Stimulated activated CD8-positive, alpha-beta memory T cell treated with anti-CD3 and anti-CD28 coated beads, Interleukin-7, amount 100 ng/mL, for 4 hours (primary cell): ENCODE measurements at places on chromosomes 7 and 10.
A peak's percentile ranks its signal among the peaks of the same experiment; 100 is the strongest.

DNA sequence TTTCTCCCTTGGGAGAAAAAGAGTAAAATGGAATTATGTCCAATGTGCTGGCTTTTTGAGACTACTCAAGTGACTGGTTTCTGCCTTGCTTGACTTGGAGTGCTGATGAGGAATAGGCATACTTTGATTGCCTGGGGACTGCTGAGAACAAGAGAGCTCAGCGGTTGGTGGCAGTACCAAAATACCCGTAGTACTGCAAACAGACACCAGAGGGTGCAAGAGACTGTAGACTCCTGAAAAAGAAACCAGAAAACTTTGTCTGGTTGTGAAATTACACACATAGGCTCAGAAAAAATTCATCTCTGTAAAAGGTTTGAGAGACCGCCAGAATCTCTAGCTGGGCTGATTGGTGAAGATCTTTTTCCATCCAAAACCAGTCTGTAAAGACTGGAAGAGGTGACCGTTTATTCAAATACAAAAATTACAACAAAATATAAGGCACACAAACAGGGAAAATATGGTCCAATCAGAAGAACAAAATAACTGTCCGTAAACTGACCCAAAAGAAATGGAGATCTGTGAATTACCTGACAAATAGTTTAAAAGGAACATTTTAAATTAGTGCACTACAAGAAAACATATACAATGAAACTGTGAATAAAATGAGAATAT, 18.5 kb downstream of the BICC1 start:
- DNase-seq: peak; percentile 8

DNA sequence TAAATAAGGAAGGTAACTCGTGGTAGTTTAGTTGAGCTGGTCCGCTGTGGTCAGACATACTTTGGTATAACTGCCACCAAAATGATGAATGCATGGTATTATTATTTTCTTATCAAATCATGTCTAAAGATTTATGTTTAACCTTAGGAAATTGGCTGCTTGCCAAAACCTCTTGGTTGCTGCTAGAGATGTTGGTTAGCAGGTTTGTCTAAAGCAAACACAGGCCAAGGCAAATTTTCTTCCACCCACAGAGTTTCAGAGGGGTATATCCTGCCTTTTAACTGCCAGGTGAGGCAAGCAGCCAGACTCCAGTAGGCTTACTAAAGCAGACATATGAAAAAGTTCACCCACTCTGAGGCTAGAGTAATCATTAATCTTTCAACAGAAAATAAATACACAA, 101.4 kb downstream of the SEMA3E start:
- no peak for DNase-seq

- DNase-seq: peak; percentile 24
Observed at GRCh38 chr7:150631084-150631826, 930 bp downstream of the GIMAP6 start.

GRCh38 chr10:97940534-97940933, 89.9 kb downstream of the CRTAC1 start:
- no peak for DNase-seq

- no peak for DNase-seq
Observed at GRCh38 chr10:35211390-35211789, 84.7 kb downstream of the CREM start.

DNA sequence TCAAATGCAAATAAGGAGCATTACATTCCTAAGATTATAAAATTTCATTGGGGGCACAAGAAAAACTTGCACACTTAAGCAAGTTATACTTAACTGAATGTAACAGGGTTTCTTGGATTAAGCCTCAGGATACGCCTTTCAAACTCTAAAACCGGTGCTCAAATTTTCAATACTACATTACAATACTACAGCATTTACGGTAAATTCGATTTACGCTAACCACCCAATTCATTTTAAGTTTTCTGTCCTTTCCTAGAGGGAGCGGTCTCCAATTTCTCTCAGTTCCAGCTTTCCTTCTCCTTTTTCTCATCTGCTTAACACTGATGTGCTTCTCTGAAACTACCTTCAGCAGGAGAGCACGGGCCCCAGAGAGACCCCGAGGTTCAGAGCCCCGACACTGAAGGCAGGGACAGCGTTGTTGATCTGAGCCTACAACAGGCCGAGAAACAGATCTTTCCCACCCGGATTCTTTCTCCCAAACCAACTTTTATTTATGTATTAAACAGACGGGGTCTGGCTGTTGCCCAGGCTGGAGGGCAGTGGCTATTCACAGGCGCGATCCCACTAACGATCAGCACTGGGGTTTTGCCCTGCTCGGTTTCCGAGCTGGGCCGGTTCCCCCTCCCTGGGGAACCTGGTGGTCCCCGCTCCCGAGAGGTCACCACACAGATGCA, 798 bp downstream of the ZNF425 start:
- no peak for DNase-seq

DNA sequence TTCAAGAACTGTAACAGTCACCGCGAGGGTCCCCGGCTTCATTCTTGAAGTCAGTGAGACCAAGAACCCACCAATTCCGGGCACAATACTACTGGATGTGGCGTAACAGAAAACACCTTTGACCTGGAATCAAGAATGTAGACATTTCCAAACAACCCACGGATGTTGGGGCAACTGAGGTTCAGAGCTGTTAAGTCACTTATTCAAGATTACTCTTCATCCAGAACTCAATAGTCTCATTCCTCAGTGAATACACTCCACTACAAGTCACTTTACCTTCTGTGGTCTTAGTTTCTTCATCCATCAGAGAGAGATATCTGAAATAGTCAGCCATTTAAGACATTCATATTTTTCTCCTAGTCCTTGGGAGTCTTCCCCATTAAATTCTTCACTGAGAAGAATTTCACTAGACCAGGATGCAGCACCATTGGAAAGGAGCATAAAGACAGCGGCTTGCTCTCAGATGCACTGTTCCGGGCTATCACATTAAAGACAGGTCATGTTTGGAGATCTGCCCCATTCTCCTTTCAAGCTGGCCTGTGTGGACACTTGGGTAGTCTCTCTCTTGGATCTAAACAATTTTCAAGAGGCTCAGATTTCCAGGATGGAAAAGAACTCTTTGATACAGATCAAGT, 32.3 kb upstream of the ARID5B start:
- DNase-seq: no peak

GRCh38 chr7:121940918-121941317, 68.0 kb downstream of the PTPRZ1 start:
- no peak for DNase-seq

GRCh38 chr10:119815671-119816070, 57.0 kb downstream of the MCMBP start:
- DNase-seq: no peak

DNA sequence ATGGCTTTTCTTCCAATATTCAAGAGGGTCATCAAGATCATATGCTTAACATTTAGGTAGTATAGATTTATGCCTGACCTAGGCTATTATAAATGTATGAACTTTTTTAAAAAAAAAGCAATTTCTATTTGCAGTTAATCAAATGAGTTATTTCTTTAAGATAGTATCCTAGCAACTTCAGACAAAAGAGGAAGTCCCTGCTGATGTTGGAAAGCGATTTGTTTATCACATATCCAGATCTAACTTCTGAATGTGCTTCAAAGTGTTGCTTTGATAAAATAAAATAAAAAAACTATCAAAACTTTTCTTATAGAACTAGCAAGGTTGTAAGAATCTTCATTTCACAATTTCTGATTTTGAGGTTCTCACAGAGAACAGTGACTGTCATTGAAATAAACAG, 401.9 kb upstream of the PHF14 start:
- no peak for DNase-seq

DNA sequence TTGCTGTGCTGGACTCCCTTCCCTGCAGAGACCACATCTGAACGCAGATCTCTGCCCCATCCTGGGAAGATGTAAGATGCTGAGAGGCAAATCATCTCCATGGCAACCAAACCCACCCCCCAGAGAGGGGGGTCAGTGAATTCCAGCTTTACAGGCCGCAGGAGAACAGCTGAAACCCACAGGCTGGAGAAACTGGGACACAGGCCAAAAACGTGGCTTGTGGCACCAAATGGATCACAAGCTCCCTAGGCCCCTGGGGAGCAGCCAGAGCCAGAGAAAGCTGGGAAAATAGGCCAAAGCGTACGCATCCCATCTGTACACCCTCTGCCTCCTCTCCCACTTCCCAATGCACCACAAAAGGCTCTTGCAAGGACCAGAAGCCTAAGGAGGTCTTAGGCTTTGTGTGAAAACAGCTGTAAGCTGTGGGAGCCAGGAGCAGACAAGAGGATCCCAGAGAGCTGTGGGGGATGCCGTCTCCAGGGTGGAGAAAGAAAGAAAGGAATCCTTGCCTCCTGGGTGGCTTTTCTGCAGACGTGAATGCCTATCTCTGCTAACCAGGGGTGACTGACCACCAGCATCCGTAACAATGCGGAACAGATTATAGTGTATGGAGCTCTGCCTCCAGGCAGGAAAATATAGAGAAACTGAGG, 59.5 kb downstream of the TMEM130 start:
- DNase-seq: no peak

- no peak for DNase-seq
Observed at GRCh38 chr7:6286486-6286885, 14.1 kb upstream of the CYTH3 start.

- no peak for DNase-seq
Observed at GRCh38 chr10:103630156-103630555, 136.7 kb downstream of the NEURL1 start.

DNA sequence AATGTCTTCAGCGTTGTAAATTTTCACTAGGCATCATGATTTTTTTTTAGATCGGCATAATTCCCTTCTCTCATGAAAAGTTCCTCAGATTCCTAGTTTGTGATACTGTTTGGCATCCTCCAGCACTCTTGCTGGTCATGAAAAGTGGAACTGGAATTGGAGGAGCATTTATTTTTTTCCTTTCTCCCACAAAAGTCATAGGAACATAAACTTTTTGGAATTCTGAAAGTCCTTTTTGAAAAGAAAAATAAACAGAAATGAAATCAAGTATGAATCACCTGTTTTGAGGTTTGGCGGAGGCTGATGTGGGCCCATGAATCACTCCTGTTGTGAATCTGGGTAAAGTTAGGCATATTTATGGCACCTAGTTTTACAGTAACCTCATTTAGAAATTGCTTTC, 17.7 kb downstream of the CACNB2 start:
- DNase-seq: no peak

- DNase-seq: no peak
Observed at GRCh38 chr10:8189458-8189857, 135.0 kb downstream of the GATA3 start.

DNA sequence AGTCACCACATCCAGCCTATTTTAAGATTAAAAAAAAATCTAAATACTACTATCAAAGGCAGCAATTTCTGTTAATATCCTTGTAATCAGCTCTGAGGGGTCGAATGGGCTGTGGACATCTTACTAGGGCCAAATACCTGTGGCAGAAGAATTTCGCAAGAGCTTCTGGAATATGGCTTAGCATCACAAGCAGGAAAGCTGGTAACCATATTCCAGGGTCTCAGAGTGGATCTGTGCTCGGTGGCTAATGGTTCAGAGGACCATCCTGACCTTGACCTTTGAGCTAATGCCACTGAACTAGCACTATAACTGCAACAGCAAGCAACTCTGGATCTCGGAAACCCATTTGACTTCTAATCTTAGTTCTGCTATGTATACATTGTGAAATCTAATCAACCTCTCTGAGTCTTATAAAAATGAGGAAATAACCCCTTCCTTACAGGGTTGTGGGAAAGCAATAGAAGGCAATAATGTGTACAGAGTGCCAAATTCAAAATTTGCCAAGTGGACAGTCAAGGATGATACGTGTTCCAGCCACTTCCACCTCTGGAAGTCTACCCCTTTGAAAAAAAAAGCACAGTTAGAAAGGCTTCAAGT, 65.5 kb downstream of the CYP26A1 start:
- DNase-seq: no peak

DNA sequence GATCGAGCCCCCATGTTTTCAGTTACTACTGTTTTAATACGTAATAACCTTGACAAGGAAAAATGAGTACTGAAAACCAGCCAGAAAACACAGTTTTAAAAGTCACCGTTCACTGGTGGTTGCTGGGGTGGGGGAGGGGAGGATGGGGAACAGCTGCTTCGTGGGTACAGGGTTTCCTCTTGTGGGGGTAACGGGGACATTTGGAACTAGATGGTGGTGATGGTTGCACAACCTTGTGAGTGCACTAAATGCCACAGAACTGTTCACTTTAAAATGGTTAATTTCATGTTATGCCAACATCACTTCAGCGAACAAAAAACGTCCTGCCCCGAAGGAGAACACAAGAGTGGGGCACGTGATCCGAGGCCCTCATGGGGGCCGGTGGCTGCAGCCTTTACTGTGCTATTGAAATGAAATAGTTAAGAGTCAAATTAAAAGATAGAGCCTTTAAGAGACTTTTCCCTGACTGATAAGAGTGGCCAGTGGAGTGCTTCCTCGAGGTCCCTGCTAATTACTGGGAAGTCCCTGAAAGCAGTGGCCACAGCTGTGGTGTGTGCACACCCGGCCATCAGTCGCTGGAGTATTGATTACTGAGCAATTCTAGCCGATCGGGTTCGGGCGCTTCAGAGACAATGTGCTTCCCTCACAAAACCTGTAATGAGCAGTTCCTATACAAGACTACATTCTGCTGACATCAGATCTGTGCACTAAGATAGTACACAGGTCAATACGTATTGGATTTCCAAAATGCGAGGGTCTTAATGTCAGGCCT, 80.3 kb downstream of the EBF3 start:
- DNase-seq: no peak

GRCh38 chr7:27235387-27236311, 7.0 kb upstream of the EVX1 start:
- no peak for DNase-seq

- DNase-seq: no peak
Observed at GRCh38 chr10:132036887-132037675, 28.7 kb upstream of the JAKMIP3 start.

DNA sequence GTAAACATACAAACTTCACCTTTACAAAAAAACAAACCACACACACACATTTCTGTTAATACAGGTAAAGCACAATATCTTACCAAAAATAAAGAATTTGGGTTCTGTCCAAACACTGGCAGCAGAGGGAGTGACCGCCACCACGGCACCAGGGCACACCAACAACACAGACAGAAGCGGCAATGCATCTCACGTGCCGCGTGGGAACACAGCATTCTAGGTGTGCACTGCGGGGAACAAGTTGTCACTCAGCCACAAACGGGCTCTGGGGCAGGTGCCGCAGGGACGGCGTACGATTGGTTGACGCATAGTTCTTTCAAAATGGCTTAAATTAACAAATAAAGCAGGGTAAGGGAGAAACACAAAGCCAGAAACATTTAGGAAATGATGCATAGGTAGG, 22.3 kb downstream of the PDGFA start:
- DNase-seq: no peak

- DNase-seq: no peak
Observed at GRCh38 chr7:79050603-79051002, 402.9 kb downstream of the MAGI2 start.

DNA sequence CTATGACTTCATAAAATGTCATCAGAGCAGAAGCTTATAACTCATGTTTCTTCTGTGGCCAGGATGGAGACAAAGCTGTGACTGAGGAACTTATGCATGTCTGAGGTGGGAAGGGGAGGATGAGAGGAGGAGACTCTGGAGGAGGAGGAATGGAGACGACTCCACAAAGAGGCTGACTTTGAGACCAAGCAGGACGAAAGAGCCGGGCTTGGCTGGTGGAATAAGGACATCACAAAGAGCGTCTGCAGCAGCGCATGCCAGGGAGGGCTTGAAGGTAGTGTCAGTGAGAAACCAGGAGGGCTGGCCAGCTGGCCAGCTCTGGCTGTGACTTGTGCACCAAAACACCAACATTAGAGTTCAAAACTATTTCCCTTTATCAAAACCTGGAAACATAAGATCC, 6.1 kb upstream of the GDF2 start:
- no peak for DNase-seq

GRCh38 chr7:114645451-114645850, 230.8 kb downstream of the FOXP2 start:
- no peak for DNase-seq

- no peak for DNase-seq
Observed at GRCh38 chr7:44176486-44176885, 12.8 kb downstream of the GCK start.
